ENCODE measurements at places on chromosomes 5 and 9.

DNA sequence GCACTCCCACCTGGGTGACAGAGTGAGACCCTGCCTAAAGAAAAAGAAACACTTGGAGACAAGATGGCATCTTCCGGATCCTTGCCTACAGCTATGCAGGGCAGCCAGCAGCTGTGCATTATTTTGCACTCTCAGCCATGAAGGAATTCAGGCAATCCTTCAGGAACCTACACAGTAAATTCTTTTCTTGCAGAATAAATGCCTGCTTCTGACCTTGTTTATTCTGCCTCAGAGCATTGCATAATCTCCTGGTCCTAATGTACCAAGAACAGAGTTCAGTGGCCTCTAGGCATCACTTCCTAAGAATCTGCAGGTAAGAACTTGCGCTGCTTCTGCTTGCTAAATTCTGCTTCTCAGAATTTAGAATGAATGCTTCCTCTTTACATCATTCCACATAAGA is 16.8 kb downstream of the GLDC start:
- no peak for DNase-seq

GRCh38 chr9:15333376-15333881 is 26.4 kb upstream of the TTC39B start:
- DNase-seq: no peak

DNA sequence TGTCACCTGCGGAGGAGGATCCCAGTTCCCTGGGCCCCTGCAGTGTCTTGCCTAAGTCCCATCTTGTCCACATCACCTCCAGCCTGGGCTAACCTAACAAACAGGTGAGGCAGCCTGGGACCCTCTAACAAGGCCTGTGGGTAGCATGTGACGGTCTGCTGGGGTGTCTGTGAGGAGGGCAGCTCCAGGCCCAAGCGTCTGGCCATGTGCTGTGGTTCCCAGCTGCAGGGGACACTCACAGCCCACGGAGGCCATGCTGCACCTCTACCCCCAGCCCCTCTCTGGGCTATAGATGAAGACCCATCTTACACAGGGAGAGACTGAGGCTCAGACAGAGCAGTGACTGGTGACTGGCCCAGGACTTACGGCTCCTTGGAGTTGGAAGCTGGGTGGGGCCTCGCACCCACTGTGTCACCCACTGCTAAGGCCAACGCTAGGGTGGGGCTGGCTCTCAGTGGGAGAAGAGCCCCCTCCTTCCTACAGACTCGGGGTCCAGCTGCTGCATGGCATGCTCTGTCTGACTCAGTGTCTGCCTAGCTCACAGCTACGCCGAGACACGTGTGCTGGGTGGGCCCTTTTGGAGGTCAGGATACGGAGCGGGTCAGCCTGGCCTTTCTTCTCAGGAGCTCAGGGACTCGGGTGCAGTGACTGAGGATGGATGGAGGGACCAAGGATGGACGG is 40.8 kb upstream of the RNF130 start:
- DNase-seq: no peak

DNA sequence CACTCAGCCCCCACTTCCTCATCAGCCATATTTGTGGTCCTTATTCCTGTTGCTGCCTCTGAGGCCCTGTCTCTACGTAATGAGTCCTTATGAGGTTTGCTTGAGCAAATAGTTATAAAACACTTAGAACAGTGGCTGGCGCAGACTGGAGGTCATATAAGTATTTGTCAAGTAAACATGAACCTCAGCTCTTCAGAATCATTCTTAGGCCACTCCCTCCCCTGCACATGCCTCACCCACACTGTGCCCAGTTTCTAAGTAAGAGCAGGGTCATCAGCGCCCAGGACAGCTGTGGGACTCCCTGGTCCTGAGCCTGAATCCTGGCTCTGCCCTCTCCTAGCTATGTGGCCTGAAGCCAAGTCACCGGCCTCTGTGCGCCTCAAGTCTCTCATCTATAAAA is 4.0 kb downstream of the ST6GALNAC4 start:
- no peak for DNase-seq

DNA sequence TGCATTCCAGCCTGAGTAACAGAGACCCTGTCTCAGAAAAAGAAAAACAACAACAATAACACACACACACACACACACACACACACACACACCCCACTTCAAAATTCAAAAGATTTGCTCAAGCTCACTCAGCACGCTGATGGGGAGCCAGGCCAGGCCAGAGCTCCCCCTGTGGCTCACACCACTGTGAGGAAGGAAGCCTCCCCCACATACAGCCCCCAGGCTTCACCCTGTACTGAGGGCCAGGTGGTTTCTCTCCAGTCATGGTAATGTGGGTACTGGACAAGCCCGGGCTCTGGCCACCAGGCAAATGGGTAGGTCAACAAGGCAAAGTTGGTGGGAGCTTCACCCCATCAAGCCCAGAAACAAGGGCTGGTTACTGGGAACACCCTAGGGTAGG is 19.0 kb downstream of the ATOX1 start:
- DNase-seq: no peak

GRCh38 chr5:162434281-162434680 is 366.7 kb downstream of the GABRG2 start:
- DNase-seq: no peak

DNA sequence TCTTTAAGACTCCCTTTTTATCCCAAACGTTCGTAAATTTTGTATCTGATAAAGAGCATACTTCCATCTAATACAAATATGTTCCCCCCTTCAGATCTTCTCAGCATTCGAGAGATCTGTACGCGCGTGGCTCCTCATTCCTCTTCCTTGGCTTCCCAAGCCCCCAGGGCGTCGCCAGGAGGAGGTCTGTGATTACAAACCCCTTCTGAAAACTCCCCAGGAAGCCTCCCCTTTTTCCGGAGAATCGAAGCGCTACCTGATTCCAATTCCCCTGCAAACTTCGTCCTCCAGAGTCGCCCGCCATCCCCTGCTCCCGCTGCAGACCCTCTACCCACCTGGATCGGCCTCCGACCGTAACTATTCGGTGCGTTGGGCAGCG is 19.9 kb downstream of the CDKN2A start:
- DNase-seq: no peak

- DNase-seq: no peak
These were observed 27.6 kb downstream of the TPPP start for GRCh38 chr5:665541-665955.

- no peak for DNase-seq
These were observed 796 bp downstream of the TRIM52 start for GRCh38 chr5:181259974-181260719.

DNA sequence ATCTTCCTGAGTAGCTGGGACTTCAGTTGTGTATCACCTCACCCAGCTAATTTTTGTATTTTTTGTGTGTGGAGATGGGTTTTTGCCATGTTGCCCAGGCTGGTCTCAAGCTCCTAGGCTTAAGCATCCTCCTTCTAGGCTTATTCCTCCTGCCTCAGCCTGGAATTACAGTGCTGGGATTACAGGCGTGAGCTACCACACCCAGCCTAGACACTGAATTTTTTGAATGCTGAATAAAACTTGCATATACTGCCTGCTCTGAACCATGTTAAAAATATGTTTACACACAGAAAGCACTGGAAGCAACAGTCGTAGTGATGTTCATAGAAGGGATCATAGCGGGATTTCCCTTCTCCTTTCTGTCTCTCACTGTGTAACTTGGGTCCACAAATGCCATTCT is 121.3 kb upstream of the ICE1 start:
- DNase-seq: no peak

DNA sequence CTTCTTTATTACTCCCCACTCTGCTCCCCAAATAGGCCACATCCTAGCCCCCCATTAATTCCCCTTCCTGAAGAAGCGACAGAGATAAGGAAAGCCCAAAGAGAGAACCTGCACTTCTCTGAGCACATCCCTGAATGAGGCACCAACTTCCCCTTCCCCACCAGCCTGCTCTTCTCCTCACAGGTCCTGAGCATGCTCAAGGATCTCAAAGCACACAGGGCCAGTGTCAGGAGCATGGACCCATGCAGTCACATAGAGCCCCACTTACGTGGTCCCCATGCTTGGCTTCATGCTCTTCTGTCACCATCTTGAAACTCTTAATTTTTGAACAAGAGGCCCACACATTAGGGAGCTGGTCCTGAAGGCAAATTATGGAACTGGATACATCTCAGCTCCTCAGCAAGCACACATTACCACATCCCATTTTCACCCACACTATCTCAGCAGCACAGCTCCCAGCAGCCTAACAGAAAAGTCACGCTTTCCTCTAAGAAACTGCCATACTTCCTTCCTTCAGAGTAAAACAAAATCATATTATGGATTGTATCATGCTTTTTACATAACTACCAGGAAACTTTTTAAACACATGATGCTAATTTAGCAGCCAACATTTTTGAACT is 99.8 kb downstream of the NFIB start:
- no peak for DNase-seq

DNA sequence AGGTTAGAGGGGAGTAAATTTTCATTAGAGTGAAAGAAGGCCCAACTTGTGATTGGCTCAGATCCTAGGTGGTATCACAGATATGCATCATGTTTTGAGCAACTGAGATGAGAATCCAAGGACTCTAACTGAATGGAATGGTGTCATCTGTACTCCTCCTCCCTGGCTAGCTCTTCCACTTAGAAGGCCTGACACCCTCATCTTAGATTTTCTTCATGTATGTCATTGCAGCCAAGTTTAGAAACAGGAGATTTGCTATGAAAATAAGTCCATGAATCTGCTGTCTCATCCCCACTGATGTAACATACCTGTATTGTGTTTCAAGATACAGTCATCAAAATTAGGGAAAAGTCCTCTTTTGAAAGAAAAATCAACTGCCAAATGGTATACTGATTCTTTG is 54.4 kb downstream of the ITGA1 start:
- no peak for DNase-seq

- DNase-seq: no peak
These were observed 876 bp downstream of the CAAP1 start for GRCh38 chr9:26891726-26892125.

DNA sequence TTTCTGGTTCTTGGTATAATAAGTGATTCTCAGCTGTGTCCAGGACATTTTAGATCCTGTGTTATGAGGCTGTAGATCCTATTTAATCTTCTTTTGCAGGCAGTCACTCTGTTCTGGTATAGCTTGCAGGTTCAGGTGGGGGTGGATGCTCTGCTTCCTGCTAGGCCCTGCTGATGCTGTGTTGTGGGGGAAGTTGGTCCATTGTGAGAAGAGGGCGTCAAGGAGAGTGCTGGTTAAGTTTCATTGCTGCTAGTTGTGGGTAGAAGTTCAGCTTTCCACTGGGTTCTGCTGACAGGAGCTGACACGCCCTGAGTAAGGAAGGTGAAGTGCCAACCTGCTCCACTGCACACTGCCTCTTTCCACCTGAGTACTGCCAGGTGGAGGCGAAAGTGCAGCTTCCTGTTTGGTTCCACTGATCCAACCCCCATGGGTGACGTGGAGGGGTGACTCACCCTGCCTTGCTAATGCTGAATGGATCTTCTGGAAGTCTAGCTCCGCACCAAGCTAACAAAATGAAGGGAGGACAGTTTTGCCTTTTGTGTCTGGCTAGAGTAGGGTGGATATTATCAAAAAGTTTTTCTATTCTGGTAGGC is 16.3 kb downstream of the NMRK1 start:
- DNase-seq: peak; percentile 58

- no peak for DNase-seq
These were observed 23.4 kb downstream of the SPAAR start for GRCh38 chr9:35932735-35933134.

- DNase-seq: no peak
These were observed 44.8 kb upstream of the CNTLN start for GRCh38 chr9:17090041-17090440.

All from central memory CD4-positive, alpha-beta T cell (primary cell).